B cell (primary cell): ENCODE measurements at places on chromosomes 7 and 10. TPM values are rescaled to one million over a fixed set of nuclear protein-coding genes. Genes with fewer than 3 reads are reported as not detected.

- DNase-seq = no peak
- H3K27me3 ChIP-seq = no peaks in the 10 kb centered on the region
- no peak overlapping the region for H3K4me3 ChIP-seq
- no peaks in the 10 kb centered on the region for H3K36me3 ChIP-seq
- no peak overlapping the region for H3K27ac ChIP-seq
Observed at GRCh38 chr10:80452069-80452468, 2.0 kb upstream of the TSPAN14 start.

DNA sequence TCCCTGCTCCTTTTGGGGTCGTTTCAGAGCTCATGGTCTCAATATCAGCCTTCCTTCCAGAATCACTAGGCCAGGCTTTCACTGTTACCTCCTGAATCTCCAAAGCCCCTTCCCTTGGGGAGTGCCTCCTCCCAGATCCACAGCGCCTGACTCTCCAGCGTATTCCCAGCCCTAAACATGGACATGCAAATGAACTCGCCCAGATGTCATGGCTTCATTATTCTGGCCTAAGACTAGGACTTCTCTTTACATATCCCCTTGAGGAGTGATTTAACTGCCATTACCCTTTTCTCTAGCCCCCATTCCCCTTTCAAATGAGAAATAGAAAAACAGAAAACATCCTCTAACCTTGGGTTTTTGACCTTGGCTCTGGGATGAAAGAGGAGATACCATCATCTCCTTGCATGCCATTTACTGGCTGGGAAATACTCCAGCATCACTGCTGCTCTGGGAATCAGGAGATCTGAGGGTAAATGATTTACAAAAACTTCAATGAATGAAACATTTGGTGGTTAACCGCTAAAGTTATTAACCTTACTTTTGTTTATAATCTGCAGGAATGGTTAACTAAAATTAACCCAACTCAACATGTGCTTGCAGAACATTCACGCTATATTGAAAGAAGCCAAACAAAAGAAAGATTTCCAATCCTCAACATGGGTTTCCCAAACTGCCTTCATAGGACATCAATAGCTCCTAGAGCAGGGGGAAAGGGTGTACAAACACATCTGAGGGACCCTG is 37.0 kb downstream of the FAM171A1 start:
- H3K27me3 ChIP-seq = peaks cover 3% of the 10 kb centered on the region
- no peaks in the 10 kb centered on the region for H3K36me3 ChIP-seq
- DNase-seq = no peak
- H3K4me1 ChIP-seq = no peaks in the 10 kb centered on the region

GRCh38 chr7:151851145-151851751 is 25.7 kb downstream of the PRKAG2 start:
- DNase-seq = peak; percentile 79
- no peaks in the 10 kb centered on the region for H3K36me3 ChIP-seq
- H3K4me3 ChIP-seq = peak overlapping the region; percentile 62
- H3K27ac ChIP-seq = peak overlapping the region; percentile 44

Gene ICA1
- total RNA-seq = not detected in 2 replicates

GRCh38 chr7:15123901-15124300 is 221.3 kb upstream of the DGKB start:
- no peak overlapping the region for H3K4me3 ChIP-seq
- no peak overlapping the region for H3K27ac ChIP-seq
- H3K36me3 ChIP-seq = no peaks in the 10 kb centered on the region
- no peak for DNase-seq
- no peaks in the 10 kb centered on the region for H3K27me3 ChIP-seq
- H3K4me1 ChIP-seq = no peaks in the 10 kb centered on the region

DNA sequence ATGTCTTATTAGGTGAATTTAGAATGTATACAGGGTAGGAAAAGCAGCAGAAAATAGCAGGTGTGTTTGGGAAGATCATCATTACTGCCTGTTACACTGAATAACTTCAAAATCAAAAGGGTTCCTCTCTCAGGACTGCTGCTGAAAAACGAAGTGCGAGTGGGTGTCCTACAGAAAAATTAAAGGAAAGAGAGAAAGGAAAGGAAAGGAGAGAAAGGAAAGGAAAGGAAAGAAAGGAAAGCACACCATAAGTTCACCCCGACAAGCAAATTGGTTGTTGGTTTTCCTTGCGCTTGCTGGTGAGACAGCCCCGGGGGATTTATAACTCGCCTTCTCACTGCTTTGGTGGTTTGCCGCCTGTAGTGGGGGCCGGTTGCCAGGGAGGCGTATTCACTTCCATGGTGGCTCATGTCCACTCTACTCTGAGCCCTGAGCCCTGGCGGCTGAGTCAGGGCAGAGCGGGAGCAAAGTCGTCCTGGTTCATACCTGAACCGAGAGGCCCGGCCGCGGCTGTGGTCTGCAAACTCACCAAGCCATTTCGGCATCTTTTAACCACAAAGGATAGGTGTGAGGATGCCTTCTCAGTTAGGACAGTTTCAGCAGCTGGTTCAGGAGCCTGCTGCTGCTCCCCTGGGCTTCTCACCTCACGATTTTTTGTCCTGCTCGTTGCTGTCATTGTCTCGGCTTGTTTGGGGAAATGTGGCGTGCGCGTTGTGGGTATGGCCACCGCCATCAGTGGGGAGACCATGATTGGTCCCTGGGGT is 26.1 kb downstream of the INPP5A start:
- no peak overlapping the region for H3K4me3 ChIP-seq
- no peak overlapping the region for H3K27ac ChIP-seq
- H3K27me3 ChIP-seq = no peaks in the 10 kb centered on the region
- no peak for DNase-seq
- H3K36me3 ChIP-seq = no peaks in the 10 kb centered on the region

- no peaks in the 10 kb centered on the region for H3K27me3 ChIP-seq
- no peaks in the 10 kb centered on the region for H3K4me1 ChIP-seq
- no peaks in the 10 kb centered on the region for H3K36me3 ChIP-seq
- DNase-seq = no peak
- H3K27ac ChIP-seq = no peak overlapping the region
Observed at GRCh38 chr7:25314094-25314730, 85.9 kb upstream of the NPVF start.

DNA sequence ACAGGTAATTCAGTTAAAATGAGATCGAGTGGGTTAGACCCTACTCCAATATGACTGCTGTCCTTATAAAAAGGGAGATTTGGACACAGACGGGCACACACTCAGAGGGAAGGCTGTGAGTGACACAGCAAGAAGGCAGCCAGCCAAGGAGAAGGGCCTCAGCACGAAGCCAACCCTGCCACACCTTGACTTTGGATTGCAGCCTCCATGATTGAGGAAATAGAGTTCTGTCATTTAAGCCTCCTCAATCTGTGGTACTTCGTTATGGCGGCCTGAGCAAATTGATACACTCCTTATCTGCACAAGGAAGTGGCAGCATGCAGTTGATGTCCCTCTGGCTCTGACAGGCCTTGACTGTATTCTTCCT is 43.8 kb downstream of the SH2D4B start:
- no peaks in the 10 kb centered on the region for H3K27me3 ChIP-seq
- DNase-seq = no peak
- no peak overlapping the region for H3K27ac ChIP-seq

Gene FAM241B
- total RNA-seq = 0.54 and 1.1 TPM in 2 replicates

DNA sequence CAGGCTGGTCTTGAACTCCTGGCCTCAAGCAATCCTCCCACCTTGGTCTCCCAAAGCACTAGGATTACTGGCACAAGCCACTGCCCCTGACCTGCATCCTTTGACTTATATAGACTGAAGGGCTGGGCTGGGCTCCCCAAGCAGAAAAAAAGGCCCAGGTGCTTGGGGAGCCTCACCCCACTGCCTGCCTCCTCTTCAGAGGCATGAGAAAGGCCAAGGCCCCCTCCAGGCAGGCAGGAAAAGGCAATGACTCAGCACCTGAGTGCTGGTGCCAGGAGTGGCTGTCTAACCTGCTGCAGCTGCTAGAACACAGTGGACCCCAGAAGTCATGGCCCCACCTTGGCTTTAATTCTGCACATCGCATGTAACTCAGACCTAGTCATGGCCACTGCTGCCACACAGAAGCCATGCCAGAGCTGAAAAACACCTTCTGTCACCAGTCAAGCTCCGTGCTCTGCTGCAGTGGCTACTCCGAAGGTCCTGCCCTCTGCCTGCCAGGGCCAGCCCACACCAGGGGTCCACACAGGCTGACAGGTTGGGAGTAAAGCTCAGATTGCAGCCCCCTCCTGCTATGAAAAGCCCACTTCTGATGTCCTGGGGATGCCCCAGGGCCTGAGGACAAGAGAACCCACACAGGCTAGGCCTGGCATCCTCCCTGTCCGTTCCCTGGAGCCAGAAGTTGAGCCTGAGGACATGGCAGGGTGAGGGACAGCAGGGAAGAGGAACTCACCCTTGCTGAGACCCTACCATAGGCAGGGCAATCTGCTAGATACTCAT is 48.5 kb downstream of the GRID1 start:
- no peaks in the 10 kb centered on the region for H3K4me1 ChIP-seq
- H3K36me3 ChIP-seq = no peaks in the 10 kb centered on the region
- H3K4me3 ChIP-seq = no peak overlapping the region
- no peaks in the 10 kb centered on the region for H3K27me3 ChIP-seq

DNA sequence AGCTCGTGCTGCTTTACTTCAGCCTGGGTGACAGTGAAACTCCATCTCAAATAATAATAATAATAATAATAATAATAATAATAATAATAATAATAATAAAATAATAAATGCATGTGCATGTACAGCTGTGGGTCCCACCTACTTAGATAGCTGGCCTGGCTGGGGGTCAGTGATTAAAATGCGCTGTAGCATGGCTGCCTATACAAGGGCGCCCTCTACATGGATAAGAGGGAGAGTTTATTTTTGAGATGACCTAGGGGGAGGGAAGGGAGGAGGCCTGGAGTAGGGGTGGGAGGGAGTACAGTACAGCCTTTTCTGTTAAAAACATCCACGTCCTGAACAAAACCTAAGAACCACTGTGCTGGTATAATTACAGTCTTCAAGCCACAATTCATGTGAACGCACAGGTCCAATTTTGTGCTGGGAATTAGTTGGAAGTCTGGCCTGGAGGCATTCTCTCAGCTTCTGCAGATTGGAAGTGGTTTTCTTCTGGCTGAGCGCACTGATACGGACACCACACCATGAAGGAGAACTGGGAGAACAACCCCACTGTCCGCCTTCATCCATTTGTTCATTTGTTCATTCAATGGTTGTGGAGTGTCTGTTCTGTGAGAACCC is 146.5 kb downstream of the TMEM178B start:
- no peak overlapping the region for H3K4me3 ChIP-seq
- no peaks in the 10 kb centered on the region for H3K27me3 ChIP-seq
- DNase-seq = no peak

DNA sequence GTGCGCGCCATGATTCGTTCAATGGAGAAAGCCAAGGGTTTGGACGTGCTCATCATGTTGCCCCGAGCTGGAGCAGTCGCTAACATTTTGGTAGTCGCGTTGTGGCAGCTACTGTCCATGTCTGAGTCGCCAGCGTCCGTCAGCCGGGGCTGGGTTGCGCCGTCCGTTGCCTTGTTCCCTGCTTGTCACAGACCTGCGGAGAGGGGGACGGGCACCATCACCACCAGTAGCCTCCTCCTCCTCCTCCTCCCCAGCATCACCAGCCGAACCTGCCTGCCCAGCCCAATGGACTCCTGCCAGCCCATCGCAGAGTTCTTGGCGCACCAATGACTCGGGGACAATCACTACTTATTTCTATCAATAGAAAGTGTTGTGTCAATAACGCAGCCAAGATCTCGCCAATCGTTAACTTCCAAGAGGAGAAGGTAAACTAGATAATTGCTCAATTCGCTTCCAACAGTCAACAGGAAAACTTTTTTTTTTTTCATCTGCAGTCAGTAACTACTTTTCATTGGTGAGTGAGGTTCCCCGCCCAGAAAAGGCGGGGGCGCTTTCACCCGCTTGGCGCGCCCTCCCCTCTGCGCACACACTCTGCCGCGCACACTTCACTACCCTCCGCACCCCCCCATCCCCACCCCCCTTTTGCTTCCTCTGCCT is at the start of gene FEZF1:
TSS of gene FEZF1 (minus strand) at position 432 of the 657 bp plus-strand sequence. CDS start at position 119, 313 bp downstream.
- no peak for DNase-seq
- no peak within 1 kb of the TSS for H3K27ac ChIP-seq
- H3K4me3 ChIP-seq = no peak within 1 kb of the TSS
- peaks cover 29% of the 10 kb centered on the region for H3K27me3 ChIP-seq
- H3K36me3 ChIP-seq = no peaks in the 10 kb centered on the region
- H3K4me1 ChIP-seq = no peaks in the 10 kb centered on the region

- no peaks in the 10 kb centered on the region for H3K27me3 ChIP-seq
- H3K4me1 ChIP-seq = peaks cover 15% of the 10 kb centered on the region
- H3K4me3 ChIP-seq = no peak overlapping the region
Observed at GRCh38 chr7:121126801-121127534, 138.5 kb downstream of the CPED1 start.
